Osteoblast (primary cell): ENCODE measurements at places on chromosomes 12 and 14. TPM values are rescaled to one million over a fixed set of nuclear protein-coding genes. Genes with fewer than 3 reads are reported as not detected.

CAPZA3 gene
- not detected in 2 replicates for total RNA-seq

RTL1 gene
- total RNA-seq = not detected in 2 replicates

CLMN gene
- total RNA-seq = 1.1 and 1.5 TPM in 2 replicates

RPL10L gene
- total RNA-seq = not detected in 2 replicates

MIP gene
- not detected in 2 replicates for total RNA-seq

VRTN gene
- total RNA-seq = not detected in 2 replicates

MORN3 gene
- total RNA-seq = 0.88 and 1.4 TPM in 2 replicates

DHRS2 gene
- under 0.01 and 0.29 TPM in 2 replicates for total RNA-seq

DAO gene
- total RNA-seq = not detected in 2 replicates

TCP11L2 gene
- 104 and 109 TPM in 2 replicates for total RNA-seq

STON2 gene
- total RNA-seq = 49.6 and 51.0 TPM in 2 replicates

SPIC gene
- total RNA-seq = not detected in 2 replicates

PRPH gene
- under 0.01 TPM in 1 of 2 replicates, not detected in the other for total RNA-seq

NINJ2 gene
- 2.9 and 5.8 TPM in 2 replicates for total RNA-seq

- no peak for DNase-seq
These were observed 71.4 kb upstream of the PARP11 start for GRCh38 chr12:3944620-3945019.

DNA sequence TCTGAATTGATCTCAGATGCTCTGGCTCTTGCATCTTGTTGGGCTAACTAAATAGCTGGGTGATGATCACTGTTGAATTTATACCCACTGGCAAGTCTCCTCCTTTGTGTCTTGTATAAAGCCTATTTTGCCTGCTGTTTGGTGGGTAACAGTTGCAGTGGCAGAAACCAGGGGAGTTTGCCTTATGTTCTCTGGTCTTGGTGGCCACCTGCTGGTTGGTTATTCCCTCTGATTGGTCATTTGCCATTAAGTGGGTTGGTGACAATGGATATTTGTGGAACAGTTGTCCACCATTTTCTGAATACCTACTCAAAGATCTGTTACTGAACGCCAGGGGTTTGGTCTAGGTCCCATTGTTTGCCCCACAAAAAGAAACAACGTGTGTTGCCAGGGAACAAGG, 52.1 kb downstream of the AVPR1A start:
- DNase-seq = peak; percentile 35

DNA sequence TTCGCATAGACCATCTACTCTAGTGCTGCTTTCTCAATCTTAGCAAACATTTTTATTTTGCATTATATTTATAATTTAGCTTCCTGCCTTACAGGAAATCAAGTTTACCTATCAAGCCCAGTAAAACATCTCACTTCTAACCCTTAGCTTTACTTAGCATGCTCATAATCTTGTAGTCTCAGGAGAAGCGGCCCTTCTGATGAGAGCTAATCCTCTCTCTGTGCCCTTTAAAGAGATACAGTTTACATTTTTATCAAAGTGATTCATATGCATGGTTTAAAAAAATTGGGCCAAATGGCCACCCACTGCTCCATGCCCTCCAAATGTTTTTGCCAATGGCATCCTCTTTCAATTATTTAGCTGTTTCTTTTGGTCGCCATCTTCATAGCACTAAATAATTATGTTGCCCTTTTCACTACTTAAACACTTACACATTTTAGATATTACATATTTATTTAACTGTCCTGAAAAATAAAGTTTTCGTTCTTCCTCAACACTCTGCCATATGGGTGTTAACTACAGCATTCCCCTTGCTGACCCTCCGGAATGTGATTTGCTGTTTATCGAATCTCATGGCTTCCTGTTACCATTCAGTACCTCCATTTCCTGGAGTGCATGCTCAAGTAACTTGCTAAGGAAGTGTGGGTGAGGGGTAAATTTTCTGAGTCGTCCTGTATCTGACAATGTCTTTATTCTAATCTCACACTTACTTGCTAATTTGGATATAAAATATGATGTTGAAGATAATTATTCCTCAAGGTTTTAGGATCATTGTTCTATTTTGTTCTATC, 29.3 kb downstream of the YLPM1 start:
- no peak for DNase-seq

- peak; percentile 96 for DNase-seq
These were observed 41.3 kb upstream of the EIF5 start for GRCh38 chr14:103292426-103293374.

GRCh38 chr14:73935666-73936065, 14.2 kb downstream of the FAM161B start:
- DNase-seq = peak; percentile 64

DNA sequence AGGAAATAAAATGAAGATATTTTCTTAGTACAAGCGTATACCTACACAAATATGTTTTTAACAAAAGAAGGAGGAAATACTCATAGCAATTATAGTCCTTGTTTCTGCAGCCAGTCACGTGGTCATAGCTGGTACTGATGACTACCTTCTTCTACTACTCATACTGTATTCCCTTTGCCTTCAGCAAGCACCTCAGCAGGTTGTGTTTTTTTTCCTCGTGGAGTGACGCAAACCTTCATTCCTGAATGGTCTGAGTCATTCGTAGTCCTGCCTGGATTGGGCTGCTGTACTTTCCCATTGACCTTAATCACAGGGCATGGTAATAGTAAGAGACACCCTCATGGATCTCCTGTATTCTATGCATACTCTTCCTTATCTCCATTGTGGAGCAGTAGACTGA, 25.7 kb upstream of the SLC16A7 start:
- no peak for DNase-seq

GRCh38 chr12:92032101-92032500, 113.5 kb downstream of the BTG1 start:
- DNase-seq = no peak

DNA sequence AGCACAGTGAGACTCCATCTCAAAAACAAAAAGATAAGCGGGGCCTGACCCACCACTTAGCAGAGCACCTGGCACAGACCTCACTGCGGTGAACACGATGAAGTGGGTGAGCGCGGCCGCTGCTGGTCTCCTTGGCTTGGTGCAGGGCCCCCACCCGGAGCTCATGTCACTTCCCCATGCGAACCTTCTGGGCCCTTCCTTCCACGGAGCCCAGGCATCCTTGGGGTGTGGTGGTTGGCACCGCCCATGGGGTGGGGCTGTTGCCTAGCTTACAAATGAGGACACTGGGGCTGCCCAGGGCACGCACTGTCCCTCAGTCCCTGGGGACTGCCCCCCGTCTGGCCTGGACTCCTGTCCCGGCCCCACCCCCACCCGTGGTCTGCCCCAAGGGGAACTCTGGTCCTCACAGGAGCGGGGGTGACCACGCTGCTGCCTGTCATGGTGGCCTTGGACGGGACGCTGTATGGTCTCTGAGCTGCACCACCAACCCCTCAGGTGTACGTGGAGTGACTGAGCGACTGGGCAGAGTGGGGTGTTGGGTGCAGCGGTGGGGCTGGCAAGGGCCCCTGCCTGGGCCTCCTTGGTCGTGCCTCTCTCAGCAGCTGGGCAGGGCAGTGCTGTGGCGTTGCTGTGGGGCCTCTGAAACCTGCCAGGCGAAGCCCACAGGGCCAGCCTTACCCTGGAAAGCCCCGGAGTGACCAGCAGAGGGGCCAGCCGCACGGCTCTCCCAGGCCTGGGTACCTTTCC, 15.3 kb downstream of the FBRSL1 start:
- no peak for DNase-seq

- DNase-seq = no peak
These were observed 252.5 kb downstream of the SLC6A15 start for GRCh38 chr12:84660139-84660538.

DNA sequence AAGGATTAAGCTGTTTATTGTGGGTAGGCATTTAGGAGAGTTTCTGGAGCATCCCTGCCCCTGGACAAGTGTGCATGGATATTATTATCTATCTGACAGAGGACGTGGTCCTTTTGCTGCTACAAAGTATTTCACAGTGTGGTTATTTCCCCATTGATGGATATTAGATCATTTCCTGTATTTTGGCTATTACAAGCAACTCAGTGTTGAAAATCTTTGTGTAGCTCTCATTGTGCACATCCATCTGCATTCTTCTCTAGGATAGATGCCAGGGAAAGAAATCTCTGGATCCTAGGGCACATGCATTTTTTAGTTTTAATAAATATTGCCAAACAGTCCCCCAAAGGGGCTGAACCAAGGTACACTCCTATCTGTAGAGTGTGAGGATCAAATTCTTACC, 154.3 kb upstream of the SRRM4 start:
- DNase-seq = no peak

GRCh38 chr12:110590806-110591326, 7.7 kb upstream of the PPTC7 start:
- peak; percentile 45 for DNase-seq

GRCh38 chr12:120554678-120555077, 20.5 kb downstream of the RNF10 start:
- no peak for DNase-seq

DNA sequence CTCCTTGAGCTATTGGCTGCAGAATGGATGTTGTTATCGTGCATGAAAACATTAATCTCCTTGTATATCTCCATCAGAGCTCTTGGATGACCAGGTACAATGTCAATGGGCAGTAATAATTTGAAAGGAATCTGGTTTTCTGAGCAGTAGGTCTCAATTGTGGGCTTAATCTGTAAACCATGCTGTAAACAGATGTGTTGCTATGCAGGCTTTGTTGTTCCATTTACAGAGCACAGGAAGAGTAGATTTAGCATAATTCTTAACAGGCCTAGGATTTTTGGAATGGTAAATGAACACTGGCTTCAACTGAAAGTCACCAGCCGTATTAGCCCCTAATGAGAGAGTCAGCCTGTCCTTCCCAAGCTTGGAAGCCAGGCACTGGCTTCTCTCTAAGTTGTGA, 50.4 kb downstream of the ATG14 start:
- DNase-seq = no peak

GRCh38 chr12:84572196-84572595, 340.4 kb downstream of the SLC6A15 start:
- DNase-seq = no peak

DNA sequence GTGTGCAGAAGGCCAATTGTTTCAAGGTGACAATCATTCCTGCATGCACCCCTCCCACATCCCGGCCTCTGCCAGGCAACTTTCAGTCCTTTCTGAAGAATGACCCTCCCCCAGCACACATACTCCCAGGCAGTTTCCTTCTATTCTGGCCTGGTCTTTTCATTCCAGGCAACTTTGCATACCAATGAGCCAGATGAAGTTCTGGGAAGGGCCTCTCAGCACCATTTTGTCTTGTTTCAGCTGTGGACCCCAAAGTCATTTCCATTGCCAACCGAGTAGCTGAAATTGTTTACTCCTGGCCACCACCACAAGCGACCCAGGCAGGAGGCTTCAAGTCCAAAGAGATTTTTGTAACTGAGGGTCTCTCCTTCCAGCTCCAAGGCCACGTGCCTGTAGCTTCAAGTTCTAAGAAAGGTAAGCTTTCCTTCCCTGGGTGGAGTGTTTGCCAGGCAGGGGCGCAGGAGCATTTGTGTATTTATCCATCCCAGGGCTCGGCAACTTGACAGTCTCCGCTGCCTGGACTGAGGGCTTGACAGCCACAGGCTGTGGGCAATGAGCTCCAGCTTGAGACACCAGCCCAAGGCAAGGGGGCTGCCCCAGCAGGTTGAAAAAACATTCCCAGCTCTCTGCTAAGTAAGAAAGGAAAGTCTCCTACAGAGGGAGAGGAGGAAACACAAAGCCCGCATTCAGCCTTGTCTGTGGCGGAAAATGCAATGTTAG, 16.4 kb downstream of the BCL2L14 start:
- no peak for DNase-seq

DNA sequence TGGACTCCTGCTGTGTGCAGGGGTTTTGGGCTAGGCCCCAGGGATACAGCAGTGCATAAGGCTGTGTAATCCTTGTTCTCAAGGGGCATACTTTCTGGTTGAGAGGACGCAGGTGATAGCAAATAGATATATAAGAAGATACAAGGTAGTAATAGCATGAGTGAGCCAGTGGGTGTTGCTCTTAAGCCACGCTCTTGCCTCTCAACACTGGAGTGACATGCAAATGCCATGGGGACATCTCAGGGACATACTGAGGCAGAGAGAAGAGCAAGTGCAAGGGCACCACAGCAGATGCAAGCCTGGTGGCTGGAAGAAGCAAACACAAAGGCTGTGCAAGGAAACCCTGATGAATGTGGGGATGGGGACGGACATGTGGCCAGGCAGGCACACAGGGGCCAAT, 223.3 kb downstream of the CHST11 start:
- no peak for DNase-seq

DNA sequence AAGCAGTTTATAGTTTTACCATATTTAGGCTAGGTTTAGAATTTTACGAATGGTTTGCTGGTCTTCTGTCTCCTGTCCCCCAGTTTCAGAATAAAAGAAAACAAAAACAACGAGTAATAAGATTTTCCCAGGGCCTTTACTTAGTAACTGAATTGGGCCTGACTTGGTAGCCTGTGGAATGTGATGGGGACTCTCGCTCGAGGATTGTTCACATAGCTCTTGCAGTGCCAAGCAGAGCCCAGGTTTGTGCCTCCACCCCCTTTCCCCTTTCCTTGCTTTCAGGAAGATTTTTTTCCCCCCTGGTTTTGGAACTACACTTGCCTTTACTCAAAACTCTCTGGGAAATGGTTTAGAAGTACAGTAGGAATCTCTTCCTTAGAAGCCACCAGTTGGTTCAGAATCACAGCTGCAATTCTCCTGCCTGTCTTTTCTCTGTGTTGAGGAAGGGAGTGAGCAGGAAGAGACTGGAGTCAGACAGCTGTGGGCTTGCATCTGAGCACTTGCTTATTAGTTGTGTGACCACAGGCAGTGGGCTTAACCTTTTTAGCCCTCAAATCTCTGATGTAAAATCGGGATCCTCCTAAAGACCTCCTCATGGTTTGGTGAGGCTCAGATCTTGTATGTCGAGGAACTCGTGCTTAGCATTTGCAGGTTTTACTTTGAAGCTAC, 501.2 kb downstream of the PCNX1 start:
- DNase-seq = no peak
